ENCODE measurements at places on chromosomes 7 and 10.
A peak's percentile ranks its signal among the peaks of the same experiment; 100 is the strongest.

DNA sequence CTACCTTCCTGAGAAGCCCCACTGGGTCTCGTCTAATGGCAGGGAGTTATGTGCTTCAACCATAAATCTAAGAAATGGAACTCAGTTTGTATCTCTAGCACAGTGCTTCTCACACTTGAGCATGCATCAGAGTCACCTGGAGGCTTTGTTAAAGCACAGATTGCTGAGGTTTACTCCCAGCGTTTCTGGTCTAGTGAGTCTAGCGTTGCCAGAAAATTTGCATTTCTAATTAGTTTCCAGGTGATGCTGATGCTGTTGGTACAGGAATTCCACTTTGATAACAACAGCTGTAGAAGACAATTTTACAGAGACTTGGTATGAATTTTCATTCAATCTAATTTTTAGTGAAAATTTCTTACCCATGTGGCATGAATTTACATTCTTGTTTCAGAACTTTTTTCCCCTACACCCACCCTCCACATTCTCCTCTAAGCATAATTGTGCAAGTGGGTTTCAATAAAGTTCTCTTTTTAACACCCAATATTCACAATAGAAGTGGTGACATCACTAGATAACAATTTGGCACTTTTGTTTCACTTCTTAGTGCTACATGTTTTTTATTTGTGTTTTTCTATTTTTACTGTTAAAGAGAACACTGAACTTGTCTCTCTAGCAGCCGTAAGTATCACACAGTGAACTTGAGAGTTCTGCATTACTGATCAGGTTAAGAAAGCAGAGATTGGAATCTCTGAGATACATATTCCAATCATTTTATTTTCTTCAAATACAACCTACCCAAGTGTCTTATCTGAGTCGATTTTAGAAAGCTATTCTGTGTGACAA lies 48.4 kb upstream of the BET1 start:
- DNase-seq: no peak

DNA sequence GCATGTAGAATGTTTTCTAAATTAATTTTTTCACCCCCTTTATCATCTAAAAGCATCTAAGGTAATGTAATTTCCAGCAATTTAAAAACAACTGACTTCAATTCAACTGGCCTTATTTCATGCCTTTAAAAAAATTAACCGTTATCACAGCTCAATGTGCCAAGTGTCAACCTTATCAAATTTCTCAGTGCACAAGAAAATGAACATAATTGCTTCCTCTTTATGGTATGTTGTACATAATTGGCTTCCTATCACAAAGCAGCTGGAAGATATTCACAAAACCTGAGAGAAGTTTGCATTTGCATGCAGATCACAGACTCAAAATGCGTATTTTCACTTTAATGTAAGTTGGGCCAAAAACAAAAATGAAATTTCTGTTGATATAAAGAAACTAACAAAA lies 966.4 kb downstream of the GRM8 start:
- DNase-seq: no peak

DNA sequence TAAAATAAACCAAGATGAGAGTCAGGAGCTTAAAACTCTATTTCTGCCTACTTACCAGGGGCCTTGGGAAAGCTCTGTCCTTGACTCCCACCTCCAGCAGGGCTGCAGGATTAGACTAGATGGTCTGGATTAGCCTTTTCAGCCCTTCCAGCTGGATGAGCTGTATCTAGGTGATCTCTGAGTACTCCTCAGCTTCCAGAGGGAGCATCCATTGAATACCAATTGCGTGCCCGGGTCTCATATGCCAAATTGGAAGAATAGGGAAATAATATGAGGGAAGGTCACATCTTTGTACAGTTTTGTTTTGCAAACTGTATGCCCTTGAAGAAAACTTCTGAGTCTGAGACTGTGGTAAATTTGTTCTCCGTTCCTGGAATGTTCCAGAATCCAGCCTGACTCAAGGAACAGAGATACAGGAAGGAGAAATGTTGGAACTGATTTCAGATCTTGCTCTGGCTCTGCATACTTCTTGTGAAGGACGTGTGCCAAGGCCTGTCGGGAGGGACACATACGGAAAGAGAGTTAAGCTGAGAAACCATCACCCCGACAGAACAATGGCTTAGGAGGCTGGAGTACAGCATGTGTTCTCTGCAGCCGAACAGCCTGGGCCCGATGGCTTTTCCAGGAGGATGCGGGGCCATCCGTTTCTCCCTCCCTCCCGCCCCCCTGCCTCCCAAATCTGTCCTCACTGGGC lies 44.9 kb downstream of the MINDY4 start:
- peak; percentile 67 for DNase-seq

DNA sequence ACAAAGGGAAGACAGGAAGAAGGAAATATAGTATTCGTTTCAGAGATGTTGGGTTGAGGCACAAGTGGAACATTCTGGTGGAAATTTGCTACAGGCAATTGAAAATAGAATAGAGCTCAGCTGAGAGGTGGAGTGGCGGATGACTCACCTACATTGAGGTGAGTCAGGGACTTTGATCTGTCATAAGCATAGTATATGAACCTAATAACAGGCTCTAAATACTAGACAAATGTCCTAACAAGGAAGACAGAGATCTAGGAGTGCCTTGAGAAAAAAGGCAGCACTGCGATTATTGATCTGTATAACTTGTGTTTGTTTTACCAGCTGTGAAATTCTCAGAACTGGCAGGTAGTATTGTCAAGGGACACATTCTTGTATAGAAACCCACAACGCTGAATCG lies 907 bp upstream of the IFRD1 start:
- no peak for DNase-seq

DNA sequence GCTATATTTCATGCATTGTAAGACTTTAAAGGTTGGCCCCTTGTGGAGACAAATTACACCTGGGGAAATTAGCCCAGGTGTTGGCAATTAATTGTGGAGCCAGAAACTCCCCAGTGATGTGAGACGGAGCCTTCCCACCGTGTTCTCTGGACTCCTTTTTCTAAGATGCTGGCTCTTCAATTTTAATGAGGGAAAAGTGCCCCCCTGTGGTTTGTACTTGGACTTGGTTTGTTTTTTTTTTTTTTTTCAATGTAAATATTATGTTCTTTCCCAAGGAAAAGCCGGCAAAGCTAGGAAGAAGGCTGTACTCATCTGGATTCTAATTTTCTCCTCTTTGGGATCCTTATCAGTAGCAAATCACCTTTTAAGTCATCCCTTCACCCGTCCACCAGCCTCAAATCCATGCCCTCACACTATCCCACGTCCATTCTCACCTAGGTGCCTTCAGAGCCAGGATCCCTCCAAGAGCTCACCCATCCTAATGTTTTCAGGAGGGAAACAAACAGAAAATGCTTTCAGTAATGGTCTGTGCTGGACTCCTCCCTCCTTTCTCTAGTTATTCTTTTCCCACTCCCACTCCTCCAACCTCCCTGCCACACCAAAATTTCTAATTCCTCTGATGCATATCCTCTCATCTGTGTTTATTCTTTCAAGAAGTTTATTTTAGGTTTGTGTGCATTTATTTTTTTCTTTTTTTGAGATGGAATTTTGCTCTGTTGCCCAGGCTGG lies 20.4 kb upstream of the ST8SIA6 start:
- DNase-seq: no peak

DNA sequence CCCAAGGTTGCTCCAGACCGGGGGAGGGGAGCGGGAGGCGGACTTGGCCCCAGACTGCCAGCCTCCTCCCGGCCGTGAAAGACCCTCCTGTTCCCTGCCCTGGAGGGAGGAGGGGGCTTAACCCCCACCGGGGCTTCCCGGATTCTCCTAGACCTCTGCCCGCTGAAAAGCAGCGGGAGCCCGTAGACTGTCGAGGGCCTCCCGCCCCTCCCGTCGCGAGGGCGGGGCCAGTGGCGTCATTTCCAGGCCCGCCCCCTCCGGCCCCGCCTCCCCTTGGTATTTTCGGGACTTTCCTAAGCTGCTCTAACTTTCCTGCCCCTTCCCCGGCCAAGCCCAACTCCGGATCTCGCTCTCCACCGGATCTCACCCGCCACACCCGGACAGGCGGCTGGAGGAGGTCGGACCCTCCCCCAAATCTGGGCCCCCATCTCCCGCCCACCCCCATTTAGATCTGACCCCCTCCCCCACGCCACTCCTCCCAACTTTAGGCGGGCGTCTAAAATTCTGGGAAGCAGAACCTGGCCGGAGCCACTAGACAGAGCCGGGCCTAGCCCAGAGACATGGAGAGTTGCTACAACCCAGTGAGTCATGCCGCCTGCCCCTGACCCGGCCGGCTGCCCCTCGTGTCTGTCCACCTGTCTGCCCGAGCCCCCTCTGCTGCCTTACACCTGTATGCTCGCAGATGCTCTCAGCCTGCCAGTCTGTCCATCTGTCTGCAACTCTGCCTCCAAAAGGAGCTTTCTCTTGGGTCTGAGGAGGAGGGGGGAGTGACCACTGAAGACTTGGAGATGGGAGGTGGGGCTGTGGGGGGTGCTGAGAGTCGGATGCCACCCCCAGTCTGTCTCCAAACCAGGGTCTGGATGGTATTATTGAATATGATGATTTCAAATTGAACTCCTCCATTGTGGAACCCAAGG lies at the start of gene NFKB2:
Gene NFKB2, plus strand, starts transcription at position 306 of the 917 bp plus-strand sequence. Its CDS starts 255 bp downstream, at position 561.
- DNase-seq: peak; percentile 91

- no peak for DNase-seq
Observed at GRCh38 chr7:473870-474604, 45.6 kb downstream of the PDGFA start.

DNA sequence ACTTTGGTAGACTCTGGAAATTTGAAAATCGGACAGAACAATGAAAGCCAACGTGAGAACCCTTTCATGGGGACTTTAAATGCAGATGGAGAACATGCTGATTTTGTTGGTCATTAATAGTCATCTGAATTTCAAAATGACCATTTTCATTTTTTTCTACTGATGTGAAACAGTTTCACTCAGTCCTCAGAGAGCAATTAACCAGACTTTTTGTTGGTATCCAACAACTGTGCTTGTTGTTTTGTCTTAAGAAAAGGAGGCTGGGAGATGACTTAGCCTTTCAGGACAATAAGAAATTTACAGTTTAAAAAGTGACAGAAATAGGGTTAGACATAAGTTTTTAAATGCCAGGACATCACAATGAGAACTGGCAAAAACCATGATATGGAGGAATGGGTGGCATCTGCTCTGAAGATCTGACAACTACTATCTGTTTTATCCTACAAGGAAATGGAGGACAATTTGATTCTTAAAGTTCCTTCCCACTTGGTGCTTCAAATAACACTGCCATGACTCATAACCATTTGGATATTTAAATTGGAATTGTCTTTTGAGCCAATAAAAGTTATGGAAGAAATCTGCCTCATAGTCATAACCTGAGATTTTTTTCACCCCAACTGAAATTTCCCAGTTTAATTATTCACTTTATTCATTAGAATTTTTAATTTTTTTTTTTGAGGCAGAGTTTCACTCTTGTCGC lies 87.2 kb upstream of the HPS1 start:
- no peak for DNase-seq

GRCh38 chr10:113539789-113540188 lies 13.1 kb upstream of the HABP2 start:
- DNase-seq: peak; percentile 45

DNA sequence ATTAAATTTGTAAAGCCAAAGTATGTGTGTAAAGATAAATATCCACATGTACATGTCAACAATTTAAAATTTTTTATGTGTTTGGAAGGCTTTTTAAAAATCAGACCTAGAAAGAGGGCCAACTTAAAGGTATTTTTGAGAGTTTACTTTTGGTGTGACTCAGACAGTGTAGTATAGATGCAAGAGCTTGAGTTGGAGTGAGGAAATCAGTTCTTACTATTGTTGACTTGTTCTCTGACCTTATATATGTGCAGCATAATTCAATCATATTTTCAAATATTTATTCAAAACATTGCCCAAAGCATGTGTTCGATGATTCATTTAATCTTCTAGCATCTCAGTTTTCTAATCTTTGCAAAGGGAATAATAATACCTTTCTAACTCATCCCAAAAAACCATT lies 243.7 kb upstream of the PRKCQ start:
- no peak for DNase-seq

DNA sequence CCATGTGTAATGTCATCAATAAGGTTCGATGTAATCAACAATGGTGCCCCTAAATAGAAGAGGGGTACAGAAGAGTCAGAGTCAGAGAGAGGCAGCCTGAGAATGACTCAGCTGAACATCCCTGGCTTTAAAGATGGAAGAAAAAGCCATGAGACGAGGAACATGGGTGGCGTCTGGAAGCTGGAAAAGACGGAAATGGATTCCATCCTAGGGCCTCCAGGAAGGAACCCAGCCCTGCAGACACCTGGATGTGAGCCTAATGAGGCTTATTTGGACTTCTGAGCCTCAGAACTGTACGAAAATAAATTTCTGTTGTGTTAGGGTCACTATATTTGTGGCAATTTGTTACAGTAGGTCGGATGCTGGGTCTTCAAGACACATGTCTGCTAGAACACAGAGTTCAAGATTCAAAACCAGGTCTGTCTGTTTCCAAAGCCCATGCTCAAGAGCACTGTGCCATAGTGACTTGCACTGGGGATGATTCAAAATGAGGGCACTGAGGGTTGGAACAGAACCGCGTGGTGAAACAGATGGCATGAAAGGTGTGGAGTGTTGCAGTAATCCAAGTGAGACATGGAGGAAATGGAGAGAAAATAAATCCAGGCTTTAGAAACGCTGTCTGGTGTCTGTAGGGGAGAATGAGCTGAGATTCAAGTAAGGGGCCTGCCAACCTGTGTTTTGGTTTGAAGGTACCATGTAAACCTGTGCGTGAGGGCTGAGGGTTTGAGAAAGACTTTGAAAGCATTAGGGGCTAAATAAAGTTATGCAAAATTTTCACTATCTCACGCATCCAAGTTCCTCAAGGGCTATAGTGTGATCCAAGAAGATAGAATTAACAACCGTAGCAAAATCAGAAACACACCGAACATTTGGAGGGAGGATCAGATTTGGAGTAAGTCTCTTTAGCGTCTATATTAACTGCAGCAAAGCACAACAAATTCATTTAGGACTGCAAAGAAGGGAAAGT lies 849.1 kb upstream of the AUTS2 start:
- no peak for DNase-seq

DNA sequence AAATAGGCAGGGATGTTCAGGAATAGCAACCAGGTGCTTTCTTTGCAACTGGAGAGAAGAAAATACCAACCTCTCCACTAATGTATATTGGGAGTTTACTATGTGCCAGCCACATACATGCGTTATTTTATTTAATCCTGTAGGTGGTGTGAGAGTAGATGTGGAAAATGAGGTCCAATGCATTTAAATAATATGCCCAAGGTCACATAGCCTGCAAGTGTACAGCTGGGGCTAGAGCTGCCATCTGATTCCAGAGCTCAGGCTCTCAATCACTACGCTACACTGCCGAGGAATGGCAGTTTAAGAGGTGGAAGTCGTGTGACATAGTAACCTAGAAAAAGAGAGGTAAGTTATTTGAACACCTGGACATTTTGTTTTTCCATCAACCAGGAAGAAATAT lies 277.0 kb downstream of the EXOC4 start:
- no peak for DNase-seq

- peak; percentile 55 for DNase-seq
Observed at GRCh38 chr10:96043893-96044715, 721 bp downstream of the CCNJ start.

- DNase-seq: no peak
Observed at GRCh38 chr7:108372618-108373017, 83.6 kb downstream of the NRCAM start.

All from psoas muscle (tissue), 8 donors.